ENCODE measurements at places on chromosomes 3 and 15. TPM values are rescaled to one million over a fixed set of nuclear protein-coding genes. Genes with fewer than 3 reads are reported as not detected.

GRAMD1C gene
- 3.6 TPM for total RNA-seq

MITF gene
- total RNA-seq, result 0.23 TPM

GOLGA6L10 gene
- 1.2 TPM for total RNA-seq

MORC1 gene
- total RNA-seq, result 0.12 TPM

EOMES gene
- total RNA-seq, result 30.3 TPM

MB21D2 gene
- 0.27 TPM for total RNA-seq

All from natural killer cell (primary cell).